ENCODE measurements at places on chromosomes 6 and 20.

DNA sequence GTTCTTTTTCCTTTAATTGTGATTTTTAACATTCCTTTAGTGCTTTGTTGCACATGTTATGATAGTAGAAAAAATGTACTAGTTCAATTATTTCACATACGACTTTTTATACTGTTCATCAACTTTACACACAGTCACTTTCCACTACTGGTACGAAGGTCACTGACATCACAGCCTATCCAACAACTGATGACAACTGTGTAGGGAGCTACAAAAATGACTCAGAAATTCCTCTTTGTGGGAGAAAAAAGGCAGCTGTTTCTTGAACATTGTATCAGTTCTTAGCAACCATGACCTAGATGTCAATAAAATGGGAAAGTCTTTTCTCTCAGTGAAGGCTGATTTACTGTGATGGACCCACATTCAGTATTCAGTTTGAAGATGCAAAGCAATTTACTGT is 7.0 kb upstream of the ID4 start:
- no peaks in the 10 kb centered on the region for H3K36me3 ChIP-seq
- H3K4me3 ChIP-seq, result no peak overlapping the region
- H3K27ac ChIP-seq, result no peak overlapping the region
- no peaks in the 10 kb centered on the region for H3K27me3 ChIP-seq

DNA sequence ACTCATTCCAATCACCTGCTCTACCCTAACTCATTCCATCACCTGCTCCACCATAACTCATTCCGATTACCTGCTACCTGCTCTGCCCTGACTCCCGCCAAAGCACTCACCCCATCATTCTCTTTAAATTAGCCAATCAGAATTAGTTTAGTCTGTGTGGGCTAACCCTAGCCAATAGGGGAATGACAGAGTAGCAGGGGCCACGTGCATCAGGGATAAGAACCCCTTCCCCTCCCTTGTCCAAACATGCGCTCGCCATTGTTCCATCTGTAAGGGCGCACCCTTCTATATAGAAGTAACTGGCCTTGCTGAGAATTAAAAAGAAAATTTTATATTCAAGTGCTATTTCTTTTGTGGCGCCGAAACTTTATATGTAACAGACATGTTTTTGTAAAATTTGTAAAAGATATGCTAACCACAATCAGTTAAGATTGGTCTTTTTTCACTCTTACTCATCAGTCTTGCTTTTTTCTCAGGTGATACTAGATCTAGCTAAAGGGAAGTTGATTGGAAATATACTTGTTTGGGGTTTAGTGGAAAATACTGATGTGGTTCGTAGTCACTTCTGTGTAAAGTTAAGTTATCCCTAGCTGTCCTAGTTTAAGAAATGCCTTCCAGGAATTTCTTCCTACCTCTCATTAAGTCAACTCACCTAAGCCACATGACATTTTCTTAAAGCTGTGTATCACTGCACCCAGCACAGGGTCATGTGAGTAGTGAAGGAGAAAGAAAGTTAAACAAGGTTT is 16.5 kb downstream of the RTN4IP1 start:
- H3K4me1 ChIP-seq, result no peaks in the 10 kb centered on the region
- DNase-seq, result no peak
- no peak overlapping the region for H3K27ac ChIP-seq
- no peak overlapping the region for H3K4me3 ChIP-seq
- no peaks in the 10 kb centered on the region for H3K27me3 ChIP-seq
- H3K36me3 ChIP-seq, result 0 out of 2 replicates have a peak, but pooled peaks cover 4% of the 10 kb centered on the region

GRCh38 chr6:34157236-34157830 is 11.4 kb upstream of the GRM4 start:
- DNase-seq, result no peak
- H3K27me3 ChIP-seq, result peaks cover 19% of the 10 kb centered on the region
- H3K4me3 ChIP-seq, result no peak overlapping the region

GRCh38 chr20:38985060-38985459 is 22.9 kb downstream of the DHX35 start:
- H3K4me1 ChIP-seq, result peaks cover 44% of the 10 kb centered on the region
- peak overlapping the region; percentile 80 for H3K27ac ChIP-seq
- peak; percentile 79 for DNase-seq

GRCh38 chr6:55438203-55438602 is 110.9 kb downstream of the GFRAL start:
- H3K4me3 ChIP-seq, result no peak overlapping the region
- no peaks in the 10 kb centered on the region for H3K4me1 ChIP-seq
- DNase-seq, result no peak
- no peaks in the 10 kb centered on the region for H3K36me3 ChIP-seq
- 0 out of 2 replicates have a peak, but pooled peaks cover 3% of the 10 kb centered on the region for H3K27me3 ChIP-seq
- H3K27ac ChIP-seq, result no peak overlapping the region

- H3K36me3 ChIP-seq, result no peaks in the 10 kb centered on the region
- no peak overlapping the region for H3K27ac ChIP-seq
- no peaks in the 10 kb centered on the region for H3K27me3 ChIP-seq
- no peak overlapping the region for H3K4me3 ChIP-seq
- no peak for DNase-seq
Measured at GRCh38 chr6:11409371-11409770, 128.2 kb upstream of the TMEM170B start.

- peaks cover 55% of the 10 kb centered on the region for H3K4me1 ChIP-seq
- H3K27ac ChIP-seq, result peak overlapping the region; percentile 87
- DNase-seq, result peak; percentile 1
- no peaks in the 10 kb centered on the region for H3K36me3 ChIP-seq
- no peak overlapping the region for H3K4me3 ChIP-seq
Measured at GRCh38 chr6:166620478-166621113, 6.5 kb downstream of the RPS6KA2 start.

GRCh38 chr20:53957451-53958172 is 112.8 kb downstream of the BCAS1 start:
- H3K27me3 ChIP-seq, result no peaks in the 10 kb centered on the region
- DNase-seq, result no peak
- no peak overlapping the region for H3K27ac ChIP-seq
- no peaks in the 10 kb centered on the region for H3K4me1 ChIP-seq
- H3K4me3 ChIP-seq, result no peak overlapping the region

GRCh38 chr6:170081556-170081955 is 209.3 kb downstream of the DLL1 start:
- H3K36me3 ChIP-seq, result no peaks in the 10 kb centered on the region
- H3K4me3 ChIP-seq, result no peak overlapping the region
- no peak overlapping the region for H3K27ac ChIP-seq
- H3K27me3 ChIP-seq, result peaks cover 79% of the 10 kb centered on the region
- no peak for DNase-seq

- H3K4me3 ChIP-seq, result peak overlapping the region; percentile 45
- DNase-seq, result peak; percentile 86
- no peaks in the 10 kb centered on the region for H3K36me3 ChIP-seq
- no peaks in the 10 kb centered on the region for H3K27me3 ChIP-seq
Measured at GRCh38 chr20:4161401-4162251, 146.3 kb upstream of the RNF24 start.

DNA sequence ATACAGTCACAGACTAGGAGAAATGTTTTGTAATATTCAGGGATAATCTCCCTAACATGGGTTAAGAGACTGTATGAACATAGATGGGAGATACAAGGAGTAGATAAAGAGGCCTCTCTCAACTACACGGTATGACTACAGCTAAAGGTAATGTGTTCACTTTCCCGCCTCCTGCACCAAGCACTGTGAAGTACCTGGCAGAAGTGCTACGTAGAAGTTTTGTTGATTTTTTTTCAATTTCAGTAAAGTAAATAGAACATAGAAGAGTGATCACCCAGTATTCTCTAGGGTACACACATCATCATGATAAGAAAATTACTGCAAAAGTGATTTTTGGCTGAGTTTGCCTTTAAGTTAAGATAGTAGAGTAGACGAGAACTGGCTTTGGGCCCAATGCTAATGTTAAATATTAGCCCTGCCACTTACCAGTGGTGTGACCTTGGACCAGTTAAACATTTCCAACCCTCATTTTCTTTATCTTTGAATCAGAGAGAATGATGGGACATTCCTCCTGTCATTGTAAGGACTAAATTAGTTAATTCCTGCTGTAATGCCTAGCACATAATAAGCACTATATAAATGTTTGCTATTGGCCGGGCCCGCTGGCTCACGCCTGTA is 183.6 kb downstream of the COL9A1 start:
- H3K27me3 ChIP-seq, result no peaks in the 10 kb centered on the region
- DNase-seq, result no peak
- H3K27ac ChIP-seq, result no peak overlapping the region
- no peak overlapping the region for H3K4me3 ChIP-seq
- H3K4me1 ChIP-seq, result no peaks in the 10 kb centered on the region

GRCh38 chr20:1965520-1966351 is 28.1 kb downstream of the PDYN start:
- peaks cover 75% of the 10 kb centered on the region for H3K27me3 ChIP-seq
- no peaks in the 10 kb centered on the region for H3K4me1 ChIP-seq
- no peak overlapping the region for H3K27ac ChIP-seq
- no peak overlapping the region for H3K4me3 ChIP-seq
- no peaks in the 10 kb centered on the region for H3K36me3 ChIP-seq

- peaks cover 63% of the 10 kb centered on the region for H3K27me3 ChIP-seq
- H3K4me3 ChIP-seq, result no peak overlapping the region
- no peaks in the 10 kb centered on the region for H3K36me3 ChIP-seq
Measured at GRCh38 chr20:21104921-21105320, 1.2 kb downstream of the LINC00237 start.
